NCI-H187 treated with DMSO at 0.1 percent for 48 hours (cell line): ENCODE measurements at places on chromosomes 1 and 21.
A peak's percentile ranks its signal among the peaks of the same experiment; 100 is the strongest.

DNA sequence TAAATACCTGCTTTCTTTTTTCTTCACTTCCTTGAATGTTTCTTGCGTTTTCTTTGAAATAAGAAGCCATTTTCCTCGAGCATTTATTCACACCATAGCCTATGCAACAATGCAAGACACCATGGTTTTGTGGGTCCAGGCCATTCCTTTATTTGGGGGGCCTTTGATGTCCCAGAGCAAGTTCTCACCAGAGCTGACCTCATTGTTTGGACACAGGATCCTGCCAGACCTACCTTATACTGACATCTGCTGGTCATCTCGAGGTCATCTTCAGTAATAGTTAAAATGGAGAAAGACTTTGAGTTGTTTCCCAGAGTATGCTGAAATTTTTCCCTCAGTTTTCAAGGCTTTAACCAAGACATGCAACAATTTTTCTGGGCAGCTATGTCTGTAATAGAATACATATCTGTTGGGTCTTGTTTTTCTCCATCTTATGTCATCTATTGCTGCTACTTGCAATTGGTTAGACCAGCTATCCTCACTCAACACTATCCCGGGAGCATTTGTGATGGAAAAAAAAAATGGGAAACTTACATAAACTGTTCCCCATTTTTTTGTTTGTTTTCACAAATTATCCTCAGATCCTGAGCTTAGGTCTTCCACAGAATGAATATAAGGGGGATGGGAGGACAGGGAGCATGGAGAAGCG, 34.0 kb upstream of the BACE2 start:
- DNase-seq = no peak

DNA sequence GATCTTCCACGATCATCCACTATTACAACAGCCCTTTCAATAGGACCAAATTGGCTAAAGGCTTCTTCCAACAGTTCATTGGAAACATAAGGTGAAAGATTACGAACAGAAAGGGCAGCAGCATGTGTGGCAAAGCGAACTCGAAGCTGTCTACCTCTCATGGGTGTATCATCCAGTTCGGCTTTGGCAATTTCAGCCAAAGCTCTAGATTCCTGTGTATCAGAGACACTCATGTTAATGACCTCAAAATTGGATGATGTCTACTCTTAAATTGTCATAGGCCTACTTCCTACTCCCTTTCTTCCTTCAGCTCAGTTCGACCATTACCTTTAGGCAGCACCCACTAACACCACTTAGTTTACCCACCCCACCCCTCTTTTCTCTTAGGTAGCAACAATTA, 2.2 kb downstream of the SFPQ start:
- no peak for DNase-seq

- no peak for DNase-seq
These were observed 6.0 kb downstream of the HES3 start for GRCh38 chr1:6249739-6250689.

- no peak for DNase-seq
These were observed 17.4 kb downstream of the ATP1A4 start for GRCh38 chr1:160168609-160169369.

- DNase-seq = no peak
These were observed 651.6 kb downstream of the PLPP3 start for GRCh38 chr1:55927702-55928290.

- peak; percentile 98 for DNase-seq
These were observed at the start of gene ZBTB8B for GRCh38 chr1:32464716-32465577. Gene ZBTB8B, plus strand, starts transcription at chr1:32465072. Its CDS starts 5,553 bp downstream, at chr1:32470625.

DNA sequence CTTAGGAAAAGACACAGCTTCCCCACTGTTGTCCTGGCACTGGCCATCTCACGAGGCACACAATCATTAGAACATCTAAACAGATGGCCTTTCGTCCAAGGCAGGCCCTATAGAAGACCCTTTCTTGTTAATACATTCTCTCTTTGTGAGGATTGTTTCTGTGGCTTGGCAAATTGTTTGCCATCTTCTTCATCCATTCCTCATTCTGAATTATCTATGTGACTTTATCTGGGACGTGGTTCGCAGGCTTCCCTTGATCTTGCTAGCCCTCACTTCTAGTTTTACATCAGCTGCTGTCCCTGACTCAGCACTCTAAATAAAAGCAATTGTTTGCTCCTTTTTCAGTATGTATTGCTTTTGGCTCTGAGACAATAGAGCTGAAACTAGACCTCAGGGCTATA, 101.1 kb upstream of the ZC3H11B start:
- DNase-seq = no peak

GRCh38 chr1:109787845-109788601, 24.3 kb upstream of the EPS8L3 start:
- no peak for DNase-seq

- DNase-seq = no peak
These were observed 7.9 kb downstream of the RXRG start for GRCh38 chr1:165436994-165437393.

- DNase-seq = no peak
These were observed 76.2 kb upstream of the TEKT2 start for GRCh38 chr1:36007741-36008140.
